ENCODE measurements at places on chromosomes 7 and 10.

DNA sequence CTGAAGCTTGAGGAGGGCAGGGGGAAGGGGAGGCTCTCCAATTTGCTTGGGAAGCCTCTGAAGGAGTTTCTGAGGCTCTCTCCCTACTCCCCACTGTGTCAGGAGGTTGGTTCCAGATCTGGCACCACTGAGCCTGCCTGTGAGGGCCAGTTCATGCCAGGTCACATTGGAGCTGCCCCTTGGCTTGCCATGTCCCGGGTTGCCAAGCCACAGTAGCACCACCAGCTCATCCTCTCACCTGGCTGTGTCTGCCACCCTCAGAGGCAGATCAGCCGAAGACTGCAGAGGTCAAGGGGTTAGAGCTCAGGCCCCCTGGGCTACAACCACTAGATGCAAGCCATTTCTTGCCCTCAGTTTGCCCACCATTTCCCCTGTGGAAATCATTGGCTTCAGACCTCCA lies 3.1 kb downstream of the C10orf71 start:
- DNase-seq, result no peak

GRCh38 chr10:95241533-95241932 lies 47.5 kb downstream of the ACSM6 start:
- no peak for DNase-seq

DNA sequence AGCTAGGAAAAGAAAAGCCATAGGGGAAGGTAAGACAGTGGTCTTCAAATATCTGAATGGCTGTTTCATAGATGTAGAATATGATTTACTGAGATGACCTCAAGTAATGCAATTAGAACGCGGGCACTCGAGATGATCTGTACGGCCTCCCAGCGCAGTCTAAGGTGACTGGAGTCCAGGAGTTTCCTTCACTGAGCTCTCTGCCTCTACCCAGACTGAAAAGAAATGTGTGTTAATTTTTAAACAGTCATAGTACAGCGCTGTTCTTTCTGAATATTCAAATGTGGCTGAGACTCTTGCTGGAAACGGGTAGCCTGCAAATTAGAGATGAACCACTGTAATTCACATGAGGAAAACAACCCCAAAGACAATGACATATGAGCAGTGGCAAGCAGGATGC lies 562.4 kb upstream of the AUTS2 start:
- no peak for DNase-seq

GRCh38 chr7:19407270-19407669 lies 262.0 kb upstream of the FERD3L start:
- DNase-seq, result no peak

DNA sequence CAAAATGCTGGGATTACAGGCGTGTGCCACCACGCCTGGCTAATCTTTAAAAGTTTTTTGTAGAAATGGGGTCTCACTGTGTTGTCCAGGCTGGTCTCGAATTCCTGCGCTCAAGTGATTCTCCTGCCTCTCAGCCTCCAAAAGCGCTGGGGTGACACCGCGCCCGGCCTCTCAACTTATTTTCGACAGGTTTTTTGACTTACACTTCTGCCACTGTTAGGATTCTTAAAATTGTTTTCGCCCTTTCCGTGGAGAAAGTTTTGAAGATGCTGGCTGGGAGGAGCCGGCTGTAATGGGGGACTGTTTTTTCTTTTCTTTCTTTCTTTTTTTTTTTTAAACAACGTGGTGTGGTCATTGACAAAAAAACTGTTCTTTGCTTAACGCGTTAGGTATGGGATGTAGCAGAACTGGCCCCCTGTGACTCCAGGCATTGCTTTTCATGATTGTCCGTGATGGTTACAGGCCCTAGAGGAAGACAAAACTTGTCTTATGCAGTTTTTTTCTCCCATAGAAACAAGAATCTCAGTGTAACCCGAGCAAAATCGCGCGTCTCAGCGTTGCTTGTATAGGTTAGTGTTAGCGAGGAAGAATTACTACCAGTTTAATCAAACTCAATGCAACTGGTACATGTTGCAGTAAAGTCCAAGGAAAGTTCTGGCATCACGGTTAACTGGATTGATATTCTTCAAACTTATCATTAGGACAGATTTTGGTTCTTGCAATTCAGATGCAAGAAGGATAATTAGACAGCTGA lies 72.2 kb downstream of the DAGLB start:
- DNase-seq, result no peak

GRCh38 chr7:14714161-14714728 lies 188.3 kb downstream of the DGKB start:
- DNase-seq, result no peak

DNA sequence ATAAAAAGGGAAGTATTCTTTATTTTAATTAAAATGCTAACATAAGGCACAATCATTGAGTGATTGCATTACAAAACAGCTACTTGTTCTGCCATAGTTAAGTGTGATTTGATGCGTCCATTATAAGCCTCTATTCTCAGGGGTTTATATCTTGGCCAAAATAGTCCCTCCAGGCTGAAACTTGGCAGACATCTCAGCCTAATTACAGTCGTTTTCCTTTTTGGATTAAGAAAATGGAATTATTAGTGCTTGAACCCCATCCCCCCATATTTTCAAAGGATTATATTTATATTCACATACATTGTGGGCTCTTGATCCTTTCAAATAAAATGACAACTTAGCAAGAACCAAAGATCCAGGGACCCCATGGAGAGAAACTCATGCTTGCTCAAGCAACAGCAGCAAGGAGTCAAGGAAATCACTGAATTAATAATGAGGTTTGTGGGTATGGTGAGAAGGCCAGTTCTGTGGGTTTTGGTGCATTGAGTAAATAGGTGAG lies 66.7 kb upstream of the NEUROD6 start:
- no peak for DNase-seq

DNA sequence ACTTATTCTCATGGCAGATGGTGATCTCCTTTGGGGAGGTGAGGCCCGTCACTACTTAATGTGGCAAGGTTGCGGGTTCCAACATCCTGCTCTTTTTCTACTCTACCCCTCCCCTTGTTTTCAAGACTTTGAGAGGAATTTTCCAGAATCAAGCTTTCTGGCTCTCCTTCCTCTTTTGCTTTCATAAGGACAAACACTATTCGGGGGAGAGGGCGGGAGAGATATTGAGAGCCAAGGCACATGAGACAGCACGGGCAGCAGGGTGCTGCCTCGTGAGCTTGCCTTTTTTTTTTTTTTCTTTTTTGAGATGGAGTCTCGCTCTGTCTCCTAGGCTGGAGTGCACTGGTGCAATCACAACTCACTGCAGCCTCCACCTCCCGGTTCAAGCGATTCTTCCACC lies 6.9 kb upstream of the PFKFB3 start:
- DNase-seq, result no peak

DNA sequence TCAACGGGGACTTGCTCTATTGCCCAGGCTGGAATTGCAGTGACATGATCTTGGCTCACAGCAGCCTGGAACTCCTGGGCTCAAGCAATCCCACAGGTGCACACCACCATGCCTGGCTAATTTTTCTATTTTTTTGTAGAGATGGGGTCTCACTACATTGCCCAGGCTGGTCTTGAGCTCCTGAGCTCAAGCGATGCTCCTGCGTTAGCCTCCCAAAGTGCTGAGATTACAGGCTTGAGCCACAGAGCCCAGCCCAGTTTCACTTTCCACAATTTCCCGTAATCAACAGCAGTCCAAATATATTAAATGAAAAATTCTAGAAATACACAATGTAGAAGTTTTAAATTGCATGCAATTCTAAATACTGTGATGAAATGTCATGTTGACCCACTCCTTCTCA lies 24.0 kb downstream of the SEPTIN14 start:
- no peak for DNase-seq

GRCh38 chr7:38686888-38687287 lies 55.7 kb upstream of the AMPH start:
- DNase-seq, result no peak

- no peak for DNase-seq
These were observed 50.3 kb upstream of the RSU1 start for GRCh38 chr10:16867556-16867955.

- DNase-seq, result no peak
These were observed 16.0 kb upstream of the VOPP1 start for GRCh38 chr7:55588379-55588699.

Measured in esophagus squamous epithelium (tissue), 5 donors.